ENCODE measurements at places on chromosomes 6 and 20.

GRCh38 chr6:136655239-136656014 lies 105.2 kb upstream of the MAP7 start:
- DNase-seq: no peak

- DNase-seq: no peak
These were observed 120.1 kb upstream of the RIMS1 start for GRCh38 chr6:71766146-71766760.

DNA sequence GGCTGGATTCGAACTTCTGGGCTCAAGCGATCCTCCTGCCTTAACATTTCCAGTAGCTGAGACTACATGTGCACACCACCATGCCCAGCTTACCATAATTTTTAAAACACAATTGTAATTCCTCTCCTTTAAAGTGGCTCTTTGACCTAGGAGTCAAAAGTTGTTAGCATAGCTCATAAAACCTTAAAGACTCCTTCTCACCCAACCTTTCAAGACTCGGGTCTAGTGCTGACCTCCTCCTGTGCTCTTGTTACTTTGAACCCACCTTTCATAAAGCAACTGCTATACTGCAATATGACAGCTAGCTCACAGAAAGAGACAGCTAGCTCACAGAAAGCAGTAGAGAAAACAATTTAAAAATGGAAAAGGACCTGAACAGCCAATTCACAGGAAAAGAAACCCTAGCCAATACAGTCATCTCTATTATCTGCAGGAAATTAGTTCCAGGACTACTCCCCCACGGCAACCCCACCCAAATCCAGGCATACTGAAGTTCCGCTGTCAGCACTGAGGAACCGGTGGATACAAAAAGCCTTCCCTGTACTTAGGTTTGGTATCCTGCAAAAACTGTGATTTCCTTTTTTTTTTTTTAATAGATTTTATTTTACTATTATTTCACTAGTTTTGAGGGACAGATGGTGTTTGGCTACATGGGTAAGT lies 20.3 kb downstream of the SSR1 start:
- DNase-seq: no peak

- DNase-seq: no peak
These were observed 16.4 kb downstream of the MRPS18A start for GRCh38 chr6:43671011-43671800.

Data from CD4-positive, alpha-beta T cell treated with Interleukin-6 at 100 ng/mL for 8 hours (primary cell).